ENCODE measurements at places on chromosomes 16 and 17.

GRCh38 chr17:66094727-66095126, 97.2 kb downstream of the CEP112 start:
- DNase-seq = no peak

DNA sequence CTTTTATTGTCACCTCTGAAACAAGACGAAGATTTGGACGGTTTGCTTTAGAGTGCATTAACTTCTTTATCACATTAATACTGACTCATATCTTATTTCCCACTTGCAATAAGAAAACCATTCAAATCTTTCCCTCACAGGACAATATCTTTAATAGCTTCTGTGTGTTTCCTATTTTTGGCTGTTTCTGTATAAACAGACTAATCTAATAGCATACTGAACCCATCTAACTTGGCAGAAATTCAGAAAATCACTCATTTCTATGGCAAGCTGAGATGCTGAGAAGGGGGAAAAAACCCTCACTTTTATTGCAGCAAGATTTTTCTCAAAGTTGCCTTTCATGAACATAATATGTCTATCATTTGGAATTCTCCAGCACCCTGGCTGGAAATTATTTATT, 524.9 kb downstream of the WWOX start:
- DNase-seq = no peak

DNA sequence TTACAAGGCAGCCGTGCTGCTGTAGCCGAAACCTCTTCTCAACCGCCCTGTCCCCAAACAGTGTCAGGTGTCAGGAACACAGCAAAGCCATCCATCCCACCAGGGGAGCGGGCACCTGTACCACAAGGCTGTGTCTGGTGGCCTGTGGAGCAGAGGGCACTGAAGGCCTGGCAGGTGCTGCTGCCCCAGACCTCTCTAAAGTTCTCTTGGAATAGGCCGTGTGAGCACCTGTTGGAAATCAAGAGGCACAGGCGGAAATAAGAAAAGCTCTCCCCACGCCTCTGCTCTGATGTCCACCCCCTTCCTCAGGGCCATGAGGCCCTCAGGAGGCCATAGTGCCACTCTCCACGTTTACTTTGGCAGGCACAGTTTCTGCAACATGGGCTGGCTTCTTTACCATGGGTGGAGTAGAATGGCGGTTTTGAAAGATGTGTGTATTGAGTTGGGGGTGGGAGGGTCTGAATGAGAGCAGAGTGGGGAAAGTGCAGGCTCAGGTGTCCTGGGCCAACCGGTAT, 99.9 kb upstream of the ZNF750 start:
- DNase-seq = no peak

DNA sequence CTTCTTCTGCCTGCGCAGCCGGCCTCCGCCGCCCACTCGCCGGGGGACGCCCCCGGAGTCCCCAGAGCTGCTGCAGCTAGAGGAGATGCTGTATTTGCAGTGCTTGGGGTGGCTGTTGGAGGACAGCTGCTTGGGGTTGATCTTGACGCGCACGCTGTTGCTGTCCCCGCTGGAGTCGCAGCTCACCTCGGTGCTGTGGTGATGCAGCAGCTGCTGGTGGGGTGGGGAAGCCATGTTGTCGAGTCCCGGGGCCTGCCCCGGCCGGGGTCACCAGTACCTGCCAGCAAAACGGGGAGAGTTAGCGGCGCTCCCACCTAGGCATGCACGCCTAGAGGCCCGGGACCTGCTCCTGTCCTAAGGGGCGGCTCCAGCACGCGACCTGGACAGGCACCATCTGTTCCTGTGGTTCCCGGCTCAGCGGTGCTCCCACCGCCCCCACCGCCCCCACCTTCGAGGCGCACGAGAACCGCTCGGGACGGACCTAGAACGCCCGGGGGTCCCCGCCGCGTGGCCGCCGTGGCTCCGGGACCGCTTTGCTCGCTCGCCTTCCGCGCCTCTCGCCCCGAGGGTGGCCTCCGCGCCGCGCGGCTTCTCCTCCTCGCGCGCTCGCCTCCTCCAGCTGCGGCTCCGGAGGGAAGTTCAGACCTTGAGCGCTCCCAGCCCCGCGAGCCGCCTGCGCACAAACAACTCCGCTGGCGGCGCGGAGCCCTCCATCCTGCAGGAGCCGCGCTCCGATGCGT, 863 bp downstream of the ADCY9 start:
- peak; percentile 54 for DNase-seq

DNA sequence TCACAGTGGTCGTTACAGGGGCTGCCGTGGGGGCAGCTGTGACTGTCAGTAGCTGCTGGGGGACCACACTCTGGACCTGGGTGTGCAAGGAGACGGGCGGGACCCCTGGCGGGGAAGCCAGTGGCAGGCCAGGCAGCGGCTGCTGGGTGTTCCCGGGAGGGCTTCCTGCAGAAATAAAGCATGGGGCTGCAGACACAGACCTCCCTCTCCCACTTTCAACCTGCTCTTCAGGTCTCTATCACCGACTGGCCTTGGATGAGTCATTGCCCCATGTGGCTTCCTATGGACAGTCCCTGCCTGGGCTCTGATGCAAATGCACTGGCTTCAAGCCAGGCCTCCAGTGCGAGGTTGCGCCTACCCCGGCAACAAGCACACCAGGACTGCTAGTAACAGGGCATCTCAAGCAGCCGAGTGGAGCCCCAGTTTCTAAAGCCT, 17.2 kb downstream of the SREBF1 start:
- peak; percentile 77 for DNase-seq

GRCh38 chr17:34071886-34072420, 183.1 kb upstream of the CCL2 start:
- no peak for DNase-seq

DNA sequence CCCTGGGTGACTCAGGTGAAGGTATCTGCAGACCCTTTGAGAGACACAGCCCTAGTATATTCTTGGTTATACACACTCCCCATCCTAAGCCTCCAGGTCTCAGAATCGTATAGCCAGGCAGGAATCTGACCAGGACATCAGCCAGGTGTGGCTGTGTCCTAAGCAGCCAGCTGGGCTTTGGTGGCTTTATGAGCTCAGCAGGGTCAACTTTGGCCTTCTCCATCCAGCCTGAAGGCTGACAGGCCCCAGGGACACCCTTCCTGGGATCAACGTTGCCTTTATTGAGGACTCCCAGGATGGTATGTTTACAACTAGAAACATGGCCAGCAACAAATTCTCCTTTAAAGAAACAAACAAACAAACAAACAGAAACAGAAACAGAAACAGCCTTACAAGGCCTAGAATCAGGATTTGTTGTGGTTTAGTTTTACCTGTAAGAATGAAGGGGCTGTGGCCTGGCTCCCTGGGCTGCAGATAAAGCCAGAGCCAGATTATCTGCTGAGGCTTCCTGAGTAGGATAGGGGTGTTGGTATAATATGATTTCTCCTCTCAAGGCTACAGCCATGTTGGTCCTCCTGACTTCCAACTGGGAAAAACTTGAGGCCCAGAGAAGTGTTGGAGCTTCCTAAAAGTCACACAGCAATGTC, 8.5 kb downstream of the KIF19 start:
- no peak for DNase-seq

GRCh38 chr17:7281953-7282751, 634 bp downstream of the SLC2A4 start:
- DNase-seq = no peak

DNA sequence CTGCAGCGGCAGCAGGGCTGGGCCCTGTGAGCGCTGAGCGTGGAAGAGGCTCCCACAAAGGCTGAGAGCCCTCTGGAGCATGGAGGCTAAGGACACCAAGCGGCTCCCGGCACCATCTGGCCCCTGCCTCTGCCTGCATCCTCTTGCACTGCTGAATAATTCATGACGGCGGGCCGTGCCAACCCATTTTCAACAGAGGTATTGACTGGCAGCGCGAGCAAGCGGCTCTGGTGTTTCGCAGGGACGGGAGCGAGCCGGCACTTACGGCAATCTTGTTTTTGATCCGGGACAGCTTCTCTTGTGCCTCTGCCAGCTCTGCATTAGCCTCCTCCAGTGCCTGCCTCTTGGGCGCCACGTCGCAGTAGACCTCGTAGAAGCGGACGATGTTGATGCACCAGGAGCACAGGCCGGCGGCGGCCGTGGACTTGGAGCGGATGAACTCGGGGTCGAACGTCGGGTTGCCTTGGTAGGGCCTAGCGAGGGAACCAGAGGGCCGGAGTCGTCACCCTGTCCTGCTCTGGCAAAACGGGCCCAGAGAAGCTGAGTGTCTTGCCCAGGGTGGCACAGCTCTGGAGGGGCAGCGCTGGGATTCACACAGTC, 80.4 kb downstream of the PGS1 start:
- DNase-seq = no peak

DNA sequence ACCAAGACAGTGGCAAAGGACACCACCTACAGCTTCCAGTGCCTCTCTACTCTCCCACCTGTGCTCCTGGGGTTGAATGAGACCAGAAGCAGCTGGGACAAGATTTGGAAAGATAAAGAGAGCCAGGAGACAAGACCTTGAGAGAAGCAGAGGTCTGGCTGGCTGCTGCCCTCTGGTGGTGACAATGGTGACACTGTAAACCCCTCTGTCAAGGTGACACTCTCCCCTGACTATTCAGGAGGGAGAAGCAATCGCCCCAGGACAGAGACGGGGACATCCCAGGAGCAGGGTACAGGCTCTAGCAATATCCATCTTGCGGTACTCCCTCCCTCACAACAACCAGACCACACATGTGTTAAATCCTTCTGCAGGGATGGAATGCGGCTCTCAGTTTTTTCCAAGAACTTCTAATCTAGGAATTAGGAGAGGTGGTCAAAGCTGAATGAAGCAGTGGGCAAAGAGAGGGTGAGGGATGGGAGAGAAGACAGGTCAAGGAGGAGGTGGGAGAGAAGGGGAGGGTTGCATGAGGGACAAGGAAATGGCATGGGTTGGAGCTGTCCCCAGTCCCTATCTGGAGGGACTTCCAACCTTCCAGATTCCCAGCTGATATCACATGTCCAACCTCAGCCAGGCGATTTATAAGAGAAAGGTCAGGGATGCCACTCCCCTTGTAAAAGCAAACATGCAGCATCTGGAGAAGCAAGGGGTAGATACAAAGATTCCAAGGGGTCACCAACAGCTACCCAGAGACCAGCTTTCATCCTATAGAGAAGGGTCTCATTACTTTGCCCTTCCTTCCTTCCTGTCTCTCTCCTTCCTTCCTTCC, 2.9 kb downstream of the PHOSPHO1 start:
- DNase-seq = peak; percentile 69

DNA sequence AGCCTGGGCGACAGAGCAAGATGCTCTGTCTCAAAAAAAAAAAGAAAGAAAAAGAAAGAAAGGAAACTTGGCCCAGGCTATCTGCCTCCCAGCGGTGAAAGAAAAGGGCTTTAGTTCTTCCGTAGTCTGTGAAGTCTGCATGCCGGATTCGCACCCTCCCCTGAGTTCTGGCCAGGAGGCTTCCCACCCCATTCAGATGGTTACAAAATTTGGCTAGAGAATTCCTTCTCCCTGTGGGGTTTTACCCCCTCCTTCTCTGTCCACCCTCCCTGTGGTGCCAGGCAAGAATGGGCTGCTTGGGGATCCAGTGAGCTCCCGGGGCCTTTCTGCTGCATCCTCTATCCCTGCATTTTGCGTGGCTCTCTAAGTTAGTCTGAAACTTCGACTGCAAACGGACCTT, 37.8 kb downstream of the PAFAH1B1 start:
- DNase-seq = no peak

GRCh38 chr17:31527606-31528005, 136.1 kb downstream of the RAB11FIP4 start:
- no peak for DNase-seq

DNA sequence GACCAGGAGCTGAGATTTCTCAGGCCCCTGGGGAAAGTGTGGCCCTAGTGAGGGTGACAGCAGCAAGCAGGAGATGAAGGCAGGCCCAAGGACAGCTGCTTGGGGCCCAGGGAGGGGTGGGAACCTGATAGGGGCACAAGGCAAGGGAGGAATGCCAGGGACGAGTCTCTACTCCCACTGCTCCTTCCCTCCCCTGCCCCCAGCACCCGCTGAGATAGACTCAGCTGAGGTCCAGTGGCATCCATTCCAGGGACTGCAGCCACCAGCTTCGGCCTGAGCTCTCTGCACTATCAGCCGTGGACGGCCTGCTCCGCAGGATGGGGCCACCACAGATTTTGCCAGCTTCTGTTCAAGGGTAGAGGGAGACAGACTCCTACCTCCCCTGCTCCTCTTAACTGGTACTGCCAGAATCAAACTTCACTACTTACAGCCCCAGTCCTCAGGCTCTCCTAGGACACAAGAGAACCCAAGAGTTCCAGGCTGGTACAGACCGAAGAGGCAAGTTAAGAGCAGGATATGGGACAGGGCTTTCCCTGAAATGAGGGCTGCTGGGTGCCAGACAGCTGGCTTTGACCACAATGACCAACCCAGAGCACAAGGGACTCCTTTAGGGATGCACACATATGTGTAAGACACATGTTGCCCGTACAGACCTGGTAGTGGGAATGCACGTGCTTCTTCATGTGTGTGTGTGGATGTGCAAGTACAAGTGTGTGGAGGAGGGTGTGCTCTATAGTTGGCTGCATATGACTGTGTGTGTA, 5.5 kb downstream of the CACNB1 start:
- no peak for DNase-seq

- DNase-seq = no peak
Measured at GRCh38 chr17:39016193-39017153, 49.3 kb upstream of the FBXO47 start.

GRCh38 chr17:74736513-74737298, at the start of gene RAB37:
RAB37 (plus strand) TSS chr17:74737256; CDS start chr17:74737273, 17 bp downstream.
- peak; percentile 90 for DNase-seq

GRCh38 chr17:63434951-63435571, 11.0 kb downstream of the CYB561 start:
- no peak for DNase-seq

DNA sequence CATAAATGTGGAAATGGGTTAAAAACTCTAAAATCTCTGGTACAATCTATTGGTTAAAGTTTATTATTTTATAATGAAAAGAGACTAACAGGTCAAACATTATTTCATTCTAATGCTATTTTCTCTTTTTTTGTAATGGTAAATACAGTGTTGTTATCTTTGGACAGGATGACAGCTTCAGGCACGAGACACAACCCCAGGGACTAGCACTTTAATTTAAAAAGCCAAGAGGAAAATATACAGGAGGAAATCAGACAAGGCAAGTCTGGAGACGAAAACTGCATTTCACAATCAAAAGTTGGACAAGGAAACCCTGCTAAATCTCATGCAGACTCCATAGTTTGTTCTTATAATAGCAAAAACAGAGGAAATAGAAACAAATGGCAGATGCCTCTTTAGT, 589.1 kb upstream of the CDH8 start:
- DNase-seq = no peak

DNA sequence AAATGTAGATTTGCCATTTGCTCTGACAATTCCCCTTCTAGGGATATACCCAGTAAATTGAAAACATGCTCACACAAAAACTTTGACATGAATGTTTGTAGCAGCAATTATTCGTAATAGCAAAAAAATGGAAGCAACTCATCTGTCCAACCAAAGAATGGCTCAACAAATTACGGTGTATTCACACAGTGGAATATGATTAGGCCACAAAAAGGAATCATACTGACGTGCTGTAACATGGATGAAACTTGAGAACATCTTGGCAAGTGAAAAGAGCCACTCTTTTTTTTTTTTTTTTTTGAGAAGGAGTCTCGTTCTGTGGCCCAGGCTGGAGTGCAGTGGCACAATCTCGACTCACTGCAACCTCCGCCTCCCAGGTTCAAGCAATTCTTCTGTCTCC, 24.1 kb upstream of the SPNS3 start:
- no peak for DNase-seq
